ENCODE measurements at places on chromosomes 7 and 10.
A peak's percentile ranks its signal among the peaks of the same experiment; 100 is the strongest.

DNA sequence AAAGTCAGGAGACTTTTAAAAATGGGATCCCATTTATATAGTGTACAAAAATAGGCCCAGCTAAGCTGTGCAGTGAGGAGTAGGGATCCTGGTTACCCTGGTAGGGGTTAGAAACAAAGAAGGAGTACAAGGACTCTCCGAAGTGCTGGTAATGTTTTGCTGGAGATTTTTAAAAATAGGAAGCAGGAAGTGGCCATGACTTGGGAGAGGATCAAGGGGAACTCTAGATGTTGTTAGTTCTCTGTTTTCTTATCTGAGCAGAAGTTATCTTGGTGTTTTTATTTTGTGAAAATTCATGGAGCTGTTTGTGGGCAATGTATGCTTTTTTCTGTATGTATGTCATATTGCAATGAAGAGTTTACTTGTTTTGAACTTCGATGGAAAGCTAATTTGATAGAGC is 373.9 kb downstream of the SFMBT2 start:
- no peak for DNase-seq

DNA sequence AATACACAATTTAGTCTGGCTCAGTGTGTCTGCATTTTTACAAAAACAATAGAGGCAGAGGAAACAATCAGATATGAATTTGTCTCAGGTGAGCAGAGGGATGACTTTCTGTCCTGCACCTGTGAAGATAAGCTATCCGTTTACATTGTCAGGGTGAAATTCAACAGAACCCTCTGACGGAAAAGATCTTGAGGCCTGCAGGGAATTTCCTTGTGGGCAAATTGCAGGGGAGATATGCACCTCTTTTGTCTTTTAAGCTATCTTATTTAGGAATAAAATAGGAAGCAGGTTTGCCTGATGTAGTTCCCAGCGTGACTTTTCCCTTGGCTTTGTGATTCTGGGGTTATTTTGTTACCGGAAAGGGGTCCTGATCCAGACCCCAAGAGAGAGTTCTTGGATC is 325.1 kb downstream of the GALNT17 start:
- DNase-seq, result no peak

DNA sequence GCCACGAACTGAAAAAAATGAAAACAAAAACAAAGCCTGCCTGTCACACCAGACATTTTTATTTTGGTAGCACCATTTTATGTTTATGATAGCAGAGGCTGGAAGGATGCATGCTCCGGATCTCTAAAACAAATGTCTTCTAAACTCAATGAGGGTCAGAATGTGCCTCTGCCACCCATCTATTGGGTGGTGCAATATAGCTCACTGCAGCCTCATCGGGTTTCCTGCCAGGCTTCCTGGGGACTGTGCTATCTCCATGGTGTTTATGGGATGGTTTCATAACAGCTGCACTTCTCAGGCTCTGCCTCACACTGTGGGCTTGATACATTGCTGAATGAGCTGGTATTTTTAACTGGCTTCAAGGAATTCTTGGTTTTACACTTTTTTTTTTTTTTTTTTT is 94.4 kb downstream of the ITIH5 start:
- DNase-seq, result no peak

- DNase-seq, result no peak
These were observed 145.0 kb downstream of the PARD3 start for GRCh38 chr10:34670081-34670480.

DNA sequence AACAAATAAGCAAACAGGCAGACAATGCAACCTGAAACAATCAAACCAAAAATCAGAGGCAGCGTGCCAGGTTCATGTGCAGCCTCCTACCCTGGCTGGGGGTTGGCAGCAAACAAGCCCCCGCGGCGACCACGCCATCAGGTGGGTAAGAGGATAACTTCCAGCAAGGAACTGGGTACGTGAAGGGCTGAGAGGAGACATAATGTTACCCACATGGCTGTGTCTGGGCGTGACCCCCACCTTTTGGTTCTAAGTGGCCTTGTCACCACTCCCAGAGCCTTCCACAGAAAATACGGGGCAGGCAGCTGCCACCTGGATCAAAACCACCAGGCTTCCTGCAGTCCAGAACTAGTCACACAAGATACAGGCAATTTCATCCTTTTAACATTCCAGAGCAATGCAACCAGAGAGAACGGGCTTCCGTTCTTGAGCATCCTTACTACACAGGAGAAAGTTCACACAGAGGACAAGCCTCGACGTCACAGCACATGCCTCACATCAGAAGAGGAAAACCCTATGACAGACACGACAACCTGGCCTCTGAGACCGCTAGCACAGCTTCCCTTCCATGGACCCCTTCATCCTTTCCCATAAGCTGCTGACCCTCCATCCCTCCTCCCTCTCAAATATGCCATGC is 171.0 kb downstream of the GRID1 start:
- no peak for DNase-seq

- DNase-seq, result no peak
These were observed 486.3 kb upstream of the PCDH15 start for GRCh38 chr10:55287346-55287745.

GRCh38 chr7:29113384-29114102 is 32.8 kb downstream of the CPVL start:
- peak; percentile 11 for DNase-seq

DNA sequence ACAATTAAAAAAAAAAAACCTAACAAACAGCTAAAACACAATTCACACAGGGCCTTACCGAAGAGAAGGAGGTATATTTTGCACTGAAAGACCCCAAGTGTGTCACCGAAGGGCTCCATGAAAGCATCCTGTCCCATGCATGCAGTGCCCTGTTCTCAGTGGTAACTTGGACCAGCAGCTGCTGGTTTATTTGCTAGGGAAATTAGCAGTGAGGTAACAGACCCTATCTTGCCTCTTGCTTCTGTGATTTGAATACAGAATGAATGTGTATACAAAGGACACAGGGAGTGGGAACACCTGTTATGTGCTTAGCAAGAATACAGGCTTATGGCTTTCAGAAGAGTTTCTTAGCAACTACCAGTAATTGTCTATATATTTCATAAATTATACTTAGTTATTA is at the start of gene HEPACAM2:
Gene HEPACAM2 (minus strand): TSS at position 160 of the 400 bp plus-strand sequence.
- no peak for DNase-seq

GRCh38 chr10:96671211-96671890 is 49.0 kb downstream of the PIK3AP1 start:
- peak; percentile 43 for DNase-seq

DNA sequence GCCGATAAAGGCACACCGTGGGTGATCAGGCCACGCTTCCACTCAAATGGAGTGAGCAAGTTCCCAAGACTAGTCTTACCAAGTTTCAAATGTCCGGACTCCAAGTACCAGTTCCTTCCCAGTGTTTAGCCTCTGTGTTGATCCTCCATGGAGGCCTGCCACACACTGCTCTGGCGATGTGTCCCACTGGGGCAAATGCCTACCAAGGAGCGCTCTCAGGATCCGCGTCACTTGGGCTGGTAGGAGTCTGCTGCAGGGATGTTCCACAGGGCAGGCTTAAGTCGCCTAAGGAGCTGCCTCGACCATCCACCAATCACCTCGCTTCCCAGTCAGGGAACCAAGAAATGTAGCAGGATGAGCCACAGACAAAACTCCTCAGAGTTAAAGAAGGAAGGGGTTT is 17.4 kb upstream of the MRLN start:
- DNase-seq, result no peak

DNA sequence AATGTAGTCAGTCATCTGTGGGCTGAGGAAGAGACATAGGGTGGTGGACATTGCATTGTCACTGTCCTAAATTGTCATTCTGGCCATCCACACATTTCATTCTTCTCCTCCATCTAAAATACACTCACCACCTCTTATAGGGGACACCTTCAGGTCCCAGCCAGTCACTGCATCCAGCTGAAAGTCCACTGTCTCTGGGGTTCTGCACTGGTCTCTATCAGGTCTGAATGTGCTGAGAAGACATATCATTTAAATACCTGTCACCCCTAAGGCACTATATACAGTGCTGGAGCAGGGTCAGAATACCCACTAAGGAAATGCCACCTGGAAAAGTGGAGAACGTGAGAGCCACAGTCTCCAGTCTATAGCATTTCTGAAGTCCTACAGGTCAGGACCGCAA is 29.6 kb downstream of the SH2D4B start:
- DNase-seq, result no peak

GRCh38 chr10:35136263-35136815 is 9.7 kb downstream of the CREM start:
- DNase-seq, result no peak

DNA sequence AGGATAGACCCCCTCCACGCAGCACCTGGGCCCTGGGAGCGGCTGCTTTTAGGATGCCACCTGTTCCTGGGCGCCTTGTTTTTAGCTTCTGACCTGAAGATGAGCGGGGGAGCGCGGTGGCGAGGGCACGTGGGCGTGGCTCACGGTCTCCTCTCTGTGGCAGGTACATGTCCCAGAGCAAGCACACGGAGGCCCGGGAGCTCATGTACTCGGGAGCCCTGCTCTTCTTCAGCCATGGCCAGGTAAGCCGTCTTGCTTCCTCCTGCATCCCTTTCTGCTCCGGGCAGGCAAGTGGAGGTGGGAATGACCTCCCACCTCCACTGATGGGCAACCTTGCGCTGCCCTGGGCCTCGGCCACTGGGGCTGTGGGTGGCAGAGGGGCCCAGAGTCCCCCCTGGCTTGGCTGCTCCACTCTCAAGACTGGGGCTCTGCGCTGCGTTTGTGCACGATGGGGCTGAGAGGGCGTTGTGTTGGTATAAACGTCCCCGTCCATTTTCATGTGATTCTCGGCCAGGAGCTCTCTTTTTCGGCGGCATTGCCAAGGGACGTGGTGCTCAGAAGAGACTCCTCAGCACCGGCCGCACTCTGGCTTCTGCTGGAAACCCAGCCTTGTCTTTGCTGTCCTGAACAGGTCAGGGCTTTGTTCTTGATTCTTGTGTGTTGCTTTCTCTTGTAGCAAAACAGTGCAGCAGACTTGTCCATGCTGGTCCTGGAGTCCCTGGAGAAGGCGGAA is 9.7 kb downstream of the GET4 start:
- no peak for DNase-seq

DNA sequence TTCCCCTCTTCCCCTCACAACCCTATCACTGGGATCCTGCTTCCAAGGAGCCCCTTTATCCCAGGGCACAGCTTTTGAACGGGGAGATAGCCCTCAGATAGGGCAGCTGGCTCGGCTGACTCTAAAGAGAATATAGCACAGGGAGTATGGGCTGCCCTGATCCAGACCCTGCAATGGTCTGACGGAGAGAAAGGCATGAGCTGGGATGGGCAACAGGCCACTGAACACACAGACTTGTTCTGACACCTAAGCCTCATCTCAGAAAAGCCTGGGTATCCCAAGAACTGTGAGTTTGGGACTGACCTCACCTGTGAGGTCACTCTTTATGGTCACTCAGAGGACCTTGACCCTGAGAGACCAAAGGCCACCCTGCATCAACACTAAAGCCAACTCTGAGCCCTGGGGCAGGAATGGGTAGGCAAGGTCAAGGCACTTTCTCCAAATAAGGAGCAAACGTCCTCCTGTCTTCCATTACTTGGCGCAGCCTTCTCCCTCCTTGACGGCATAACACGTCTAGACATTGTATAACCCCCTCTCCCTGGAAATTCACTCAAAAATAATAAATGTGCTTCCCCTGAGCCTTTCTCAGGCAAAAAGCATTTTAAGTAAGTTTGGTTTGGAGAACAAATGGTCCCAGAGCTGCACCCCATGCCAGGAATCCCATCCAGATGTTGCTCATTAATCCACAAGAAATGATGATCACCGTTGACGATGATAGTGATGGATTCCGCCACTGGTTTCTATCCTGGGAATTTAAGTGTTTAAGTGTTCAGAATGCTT is 8.2 kb upstream of the LRRC18 start:
- no peak for DNase-seq

All from CD4-positive, alpha-beta T cell treated with Interleukin-2 at 100 ng/mL for 4 hours (primary cell).